ENCODE measurements at places on chromosomes 3 and 15. TPM values are rescaled to one million over a fixed set of nuclear protein-coding genes. Genes with fewer than 3 reads are reported as not detected.

GRCh38 chr3:135500034-135500433, 465.5 kb upstream of the PPP2R3A start:
- H3K4me3 ChIP-seq, result no peak overlapping the region
- H3K4me1 ChIP-seq, result no peaks in the 10 kb centered on the region
- H3K36me3 ChIP-seq, result no peaks in the 10 kb centered on the region
- DNase-seq, result no peak
- no peak overlapping the region for H3K27ac ChIP-seq

GRCh38 chr15:35256551-35256950, 171.5 kb upstream of the NANOGP8 start:
- H3K36me3 ChIP-seq, result no peaks in the 10 kb centered on the region
- H3K4me3 ChIP-seq, result no peak overlapping the region
- DNase-seq, result no peak
- peaks cover 8% of the 10 kb centered on the region for H3K4me1 ChIP-seq
- H3K27me3 ChIP-seq, result no peaks in the 10 kb centered on the region
- no peak overlapping the region for H3K27ac ChIP-seq

DNA sequence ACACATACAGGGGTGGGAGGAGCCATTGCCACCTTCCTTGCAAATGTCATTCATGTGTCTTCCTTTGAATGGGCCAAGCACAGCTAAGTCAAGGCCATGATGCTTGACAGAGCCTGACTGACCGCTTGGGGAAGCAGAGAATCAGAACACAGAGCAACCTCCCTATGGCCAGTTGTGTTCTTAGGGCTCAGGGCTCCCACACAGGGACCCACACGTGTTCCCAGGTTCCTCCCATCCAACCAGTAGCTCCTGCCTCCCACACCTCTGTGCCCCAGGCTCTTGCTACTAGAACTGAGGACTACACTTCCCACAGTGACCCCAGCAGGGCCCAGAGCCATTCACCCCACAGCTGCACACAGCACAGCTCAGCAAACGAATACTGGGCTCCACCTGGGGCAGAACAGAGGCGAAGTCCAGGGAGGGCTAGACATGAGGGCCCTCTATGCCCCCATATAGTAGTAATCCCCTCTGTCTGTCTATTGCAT, 42.9 kb downstream of the KLF15 start:
- no peaks in the 10 kb centered on the region for H3K4me1 ChIP-seq
- DNase-seq, result no peak
- H3K36me3 ChIP-seq, result no peaks in the 10 kb centered on the region
- H3K27ac ChIP-seq, result no peak overlapping the region
- no peaks in the 10 kb centered on the region for H3K27me3 ChIP-seq

DNA sequence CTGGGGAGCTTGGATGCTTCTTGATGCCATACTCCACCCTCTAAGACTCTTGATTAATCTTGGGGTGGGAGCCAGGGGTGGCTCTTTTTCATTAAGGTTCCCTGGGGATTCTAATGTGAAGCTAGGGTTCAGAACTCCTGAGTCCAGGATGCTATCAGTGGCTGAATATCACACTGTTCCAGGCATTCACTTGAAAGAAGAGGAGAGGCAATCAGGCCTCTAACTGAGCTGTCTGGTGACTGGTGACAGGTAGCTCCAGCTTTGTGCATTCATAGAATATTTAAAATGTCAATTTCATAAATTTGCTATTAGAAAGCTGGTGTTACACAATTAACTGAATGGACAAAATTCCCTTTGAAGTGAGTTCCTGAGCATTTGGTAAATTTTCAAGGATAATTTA, 139.0 kb downstream of the CHDH start:
- no peaks in the 10 kb centered on the region for H3K36me3 ChIP-seq
- H3K4me3 ChIP-seq, result no peak overlapping the region
- no peaks in the 10 kb centered on the region for H3K4me1 ChIP-seq
- H3K27ac ChIP-seq, result no peak overlapping the region

ZNF80 gene
- total RNA-seq, result not detected

RTP3 gene
- total RNA-seq, result not detected
